Thymus (tissue), 14 donors: ENCODE measurements at places on chromosomes 2 and 18. TPM values are rescaled to one million over a fixed set of nuclear protein-coding genes. Genes with fewer than 3 reads are reported as not detected.

GRCh38 chr2:176165370-176166050, 8.4 kb downstream of the HOXD3 start:
- peaks cover 11% of the 10 kb centered on the region for H3K4me1 ChIP-seq

GRCh38 chr2:120771111-120771780, 35.6 kb downstream of the GLI2 start:
- no peaks in the 10 kb centered on the region for H3K36me3 ChIP-seq
- DNase-seq: no peak
- H3K4me1 ChIP-seq: no peaks in the 10 kb centered on the region
- H3K27me3 ChIP-seq: no peaks in the 10 kb centered on the region
- no peak overlapping the region for H3K27ac ChIP-seq

Gene ALPG
- 0.24 TPM for total RNA-seq

Gene C1QL2
- total RNA-seq: 0.05 TPM

GRCh38 chr2:104584393-104584792, 269.5 kb upstream of the POU3F3 start:
- H3K27ac ChIP-seq: no peak overlapping the region
- no peak for DNase-seq
- no peaks in the 10 kb centered on the region for H3K27me3 ChIP-seq
- no peaks in the 10 kb centered on the region for H3K36me3 ChIP-seq

- peaks cover 2% of the 10 kb centered on the region for H3K36me3 ChIP-seq
- no peak for DNase-seq
- H3K27ac ChIP-seq: no peak overlapping the region
- no peaks in the 10 kb centered on the region for H3K27me3 ChIP-seq
These were observed 7.5 kb downstream of the SUCLG1 start for GRCh38 chr2:84451579-84451978.

DNA sequence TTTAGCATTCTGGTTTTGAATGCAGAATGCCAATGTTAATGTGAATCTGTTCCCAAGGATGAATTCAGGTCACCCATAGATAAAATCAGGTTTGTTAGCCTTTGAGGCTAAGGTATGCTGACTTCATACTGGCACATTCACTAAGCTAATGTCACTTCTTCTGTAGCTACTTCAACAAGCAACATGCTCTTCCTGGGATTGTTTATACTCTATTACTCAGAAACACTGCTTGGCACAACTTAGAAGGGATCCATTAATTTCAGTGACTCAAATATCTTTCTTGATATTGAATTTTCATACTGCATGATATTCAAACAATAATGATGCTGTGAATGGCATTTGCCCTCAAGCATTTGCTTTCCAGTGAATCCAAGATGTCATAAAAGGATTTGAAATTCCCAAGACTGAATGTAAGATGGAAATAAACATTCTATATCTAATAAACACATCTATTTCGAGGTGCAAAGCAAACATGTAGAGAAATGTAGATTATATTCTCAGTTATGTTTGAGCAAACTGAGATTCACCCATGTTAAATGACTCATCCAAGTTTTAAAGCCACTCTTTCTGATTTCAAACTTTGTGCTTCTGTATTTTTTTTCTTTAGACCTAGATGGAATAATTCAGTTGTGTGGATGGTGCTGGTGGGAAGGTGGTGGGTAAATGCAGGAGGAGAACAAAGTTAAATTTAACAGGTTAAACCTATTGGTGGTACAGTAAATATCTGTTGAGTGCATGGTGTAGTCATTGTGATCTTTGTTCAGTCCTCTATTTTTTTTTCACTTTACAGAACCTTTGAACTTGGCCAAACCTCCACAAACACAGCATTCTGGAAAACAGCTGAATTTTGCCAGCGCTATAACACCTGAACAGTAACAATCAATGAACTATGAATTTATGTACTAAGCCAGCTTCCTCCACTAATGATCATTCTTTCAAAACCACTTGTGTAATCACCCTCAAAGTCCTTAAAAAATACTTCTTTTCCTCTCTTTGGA, 162.1 kb upstream of the XIRP2 start:
- DNase-seq: no peak
- no peaks in the 10 kb centered on the region for H3K27me3 ChIP-seq
- no peak overlapping the region for H3K4me3 ChIP-seq
- H3K4me1 ChIP-seq: no peaks in the 10 kb centered on the region
- no peaks in the 10 kb centered on the region for H3K36me3 ChIP-seq

Gene PTPRM
- total RNA-seq: 37.3 TPM

GRCh38 chr2:98712145-98712544, 18.8 kb downstream of the MGAT4A start:
- no peaks in the 10 kb centered on the region for H3K27me3 ChIP-seq
- DNase-seq: no peak
- peaks cover 11% of the 10 kb centered on the region for H3K4me1 ChIP-seq
- H3K36me3 ChIP-seq: peaks cover 3% of the 10 kb centered on the region
